ENCODE measurements at places on chromosomes 7 and 10.

- DNase-seq: no peak
Observed at GRCh38 chr10:47400251-47400650, 16.2 kb upstream of the ZNF488 start.

DNA sequence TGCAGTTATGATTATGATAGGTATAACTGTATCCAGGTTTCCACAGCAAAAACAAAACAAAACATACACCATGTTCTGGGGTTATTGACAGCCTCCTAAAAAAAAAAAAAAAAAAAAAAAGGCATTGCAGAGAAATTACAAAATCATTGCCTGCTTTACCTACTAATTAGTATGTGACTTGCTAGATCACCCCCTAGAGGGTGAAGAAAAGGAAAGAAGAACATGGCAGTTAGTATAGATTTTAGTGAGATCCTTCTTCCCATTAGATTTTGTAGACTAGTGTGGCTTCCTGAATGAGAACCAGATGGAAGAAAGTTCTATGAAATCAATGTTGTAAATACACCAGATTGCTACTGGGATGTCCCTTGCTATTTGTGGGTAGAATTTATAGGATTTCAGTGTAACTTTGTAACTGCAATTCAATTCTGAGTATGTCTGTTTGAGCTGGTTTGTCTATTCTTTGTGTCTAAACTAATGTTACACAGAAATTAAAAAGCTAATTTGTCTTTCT, 24.0 kb upstream of the AGBL3 start:
- DNase-seq: no peak

DNA sequence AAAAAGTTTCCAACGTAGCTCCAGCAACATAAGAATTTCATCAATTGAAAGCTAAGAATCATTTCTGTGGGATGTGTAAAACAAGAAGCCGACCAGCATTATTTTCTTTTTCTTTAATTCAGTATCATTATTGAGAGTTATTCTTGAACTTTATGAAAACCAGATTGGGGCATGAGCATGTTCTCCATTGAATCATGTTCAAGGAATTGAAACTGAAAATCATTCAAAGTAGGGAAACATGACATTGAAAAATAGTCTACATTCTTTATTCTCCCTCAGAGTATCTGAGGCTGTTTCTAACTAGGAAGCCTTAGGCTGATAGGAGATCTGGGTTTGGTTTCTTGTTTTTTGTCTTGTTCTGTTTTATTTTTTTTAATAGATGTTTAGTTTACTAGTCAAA, 253.7 kb downstream of the DYNC1I1 start:
- no peak for DNase-seq

DNA sequence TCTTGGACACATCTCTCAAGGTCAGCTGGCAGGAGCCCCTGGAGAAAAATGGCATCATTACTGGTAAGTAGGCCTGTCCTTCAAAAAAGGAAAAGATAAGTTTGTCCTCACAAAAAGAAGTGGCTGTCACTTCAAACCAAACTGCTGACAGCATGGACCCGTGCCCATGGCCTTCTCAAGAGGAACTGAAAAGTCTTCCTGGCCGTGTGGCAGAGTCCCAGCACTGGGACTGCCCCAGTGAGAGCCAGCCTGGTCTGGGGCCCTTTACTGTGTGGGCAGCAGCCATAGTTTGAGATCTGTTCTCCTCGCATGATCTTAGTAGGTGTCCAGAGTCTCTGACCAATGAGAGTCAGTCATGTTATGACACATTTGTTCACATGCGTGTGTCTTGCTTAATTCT, 614.2 kb upstream of the FOXK1 start:
- no peak for DNase-seq

DNA sequence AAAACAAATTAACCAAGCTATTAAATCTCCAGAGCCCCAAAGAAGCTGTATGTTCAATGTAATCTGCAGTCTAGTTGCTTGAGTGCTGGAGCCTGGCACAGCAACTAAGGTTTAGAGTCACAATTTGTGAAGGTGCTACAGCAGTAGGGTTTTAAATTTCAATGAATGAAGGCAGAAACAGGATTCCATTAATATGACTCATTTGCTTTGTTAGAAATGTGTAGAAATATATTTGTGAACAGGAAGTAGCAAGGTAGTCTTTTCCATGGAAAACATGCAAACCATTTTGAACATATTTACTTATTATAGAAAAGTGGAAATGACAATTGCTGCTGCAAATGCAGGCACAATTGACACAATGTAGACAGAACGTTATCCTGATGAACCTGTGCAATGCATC, 149.0 kb upstream of the STEAP4 start:
- DNase-seq: no peak

DNA sequence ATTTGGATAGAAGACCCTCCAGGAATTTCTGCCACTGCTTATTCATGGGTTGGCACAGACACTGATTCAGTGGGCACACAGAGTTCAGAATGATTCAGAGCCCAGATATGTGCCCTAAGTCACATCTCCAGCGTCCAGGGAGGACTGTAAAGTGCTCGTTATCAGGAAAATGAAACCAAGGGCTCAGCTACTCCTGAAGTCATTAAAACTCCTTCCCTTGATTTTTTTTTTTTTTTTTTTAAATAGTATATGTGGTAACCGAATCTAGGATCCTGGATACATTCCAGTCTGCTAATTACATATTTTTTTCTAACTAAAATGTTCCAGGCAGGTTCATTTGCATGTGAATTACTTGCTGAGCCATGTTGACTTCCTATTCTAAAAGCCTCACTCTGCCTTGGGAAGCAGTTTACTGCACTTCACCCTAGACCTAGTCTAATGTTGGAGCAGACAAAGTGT, 34.7 kb downstream of the MET start:
- no peak for DNase-seq

- DNase-seq: no peak
Observed at GRCh38 chr10:97701438-97702069, 12.0 kb upstream of the MARVELD1 start.

GRCh38 chr7:92729172-92729571, 107.2 kb downstream of the CDK6 start:
- DNase-seq: no peak

DNA sequence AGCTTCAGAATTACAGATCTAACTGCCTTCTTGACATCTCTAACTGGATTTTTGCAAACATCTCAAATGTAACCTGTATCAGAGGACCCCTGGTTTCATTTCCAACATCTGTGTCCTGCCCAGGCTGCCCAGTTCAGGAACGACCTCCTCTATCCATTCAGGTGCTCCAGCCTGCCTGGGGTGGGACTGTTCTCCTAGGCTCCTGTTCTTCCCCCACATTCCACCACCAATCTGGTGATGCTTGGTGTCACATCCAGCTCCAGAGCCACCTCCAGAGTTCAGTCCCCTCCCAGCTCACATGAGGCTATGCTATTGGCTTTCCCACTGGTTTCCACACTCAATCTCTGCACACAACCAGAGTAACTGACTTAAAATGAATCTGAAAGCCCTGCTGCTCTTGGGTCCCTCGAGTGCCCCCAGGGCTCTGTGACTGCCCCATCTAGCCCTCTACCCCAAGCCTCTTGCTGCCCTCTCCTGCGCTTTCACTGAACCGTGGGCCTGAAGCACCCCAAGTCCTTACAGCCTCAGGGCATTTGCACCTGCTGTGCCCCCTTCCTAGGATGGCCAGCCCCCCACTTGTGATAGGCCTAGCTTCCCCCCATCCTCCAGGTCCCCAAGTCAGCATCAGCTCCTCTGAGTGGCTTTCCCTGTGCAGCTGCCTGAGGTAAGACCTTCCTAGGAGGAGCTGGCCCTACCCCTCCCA, 46.1 kb downstream of the PPIF start:
- no peak for DNase-seq

DNA sequence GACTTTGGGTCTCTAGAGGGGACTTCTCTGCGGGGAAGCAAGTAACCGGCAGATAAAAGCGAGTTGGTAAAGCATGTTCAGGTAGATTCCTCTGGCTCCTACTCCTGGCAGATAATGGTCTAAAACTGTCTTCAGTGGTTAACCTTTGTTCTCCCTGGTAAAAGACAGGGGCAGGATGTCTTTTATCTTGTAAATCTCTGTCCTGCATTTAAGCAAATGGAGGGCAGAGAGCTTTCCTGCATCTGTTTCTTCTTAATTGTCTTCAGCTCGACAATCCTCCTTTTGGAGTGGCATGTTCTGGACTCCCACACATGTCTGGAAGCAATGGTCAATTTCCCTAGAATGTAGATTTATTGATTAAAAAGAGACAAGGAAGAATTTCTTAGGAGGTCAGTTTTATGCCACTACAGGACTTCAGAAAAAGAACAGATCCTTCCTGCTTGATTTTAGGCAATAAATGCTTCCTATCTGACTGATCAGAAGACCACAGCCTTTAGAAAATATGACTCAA, 16.6 kb downstream of the C7orf33 start:
- no peak for DNase-seq

GRCh38 chr7:121513105-121513504, 117.0 kb upstream of the FAM3C start:
- no peak for DNase-seq

DNA sequence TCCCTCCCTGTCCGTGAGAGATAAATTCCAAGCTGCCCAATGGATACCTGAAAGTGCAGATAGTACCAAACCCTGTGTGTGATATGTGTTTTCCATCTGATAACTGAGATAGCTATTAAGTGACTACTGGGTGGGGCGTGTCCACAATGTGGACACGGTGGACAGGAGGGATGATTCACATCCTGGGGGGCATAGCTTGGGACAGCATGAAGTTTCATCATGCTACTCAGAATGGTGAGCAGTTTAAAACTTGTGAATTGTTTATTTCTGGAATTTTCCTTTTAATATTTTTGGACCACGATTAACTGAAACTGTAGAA, 158.6 kb downstream of the CREB5 start:
- no peak for DNase-seq

GRCh38 chr7:106721816-106722785, 61.1 kb upstream of the CCDC71L start:
- DNase-seq: no peak

GRCh38 chr10:114042895-114043531, 653 bp upstream of the ADRB1 start:
- DNase-seq: no peak

- DNase-seq: no peak
Observed at GRCh38 chr7:155430606-155431005, 27.3 kb upstream of the EN2 start.

GRCh38 chr7:102450242-102450641, 14.4 kb downstream of the ALKBH4 start:
- peak; percentile 37 for DNase-seq

DNA sequence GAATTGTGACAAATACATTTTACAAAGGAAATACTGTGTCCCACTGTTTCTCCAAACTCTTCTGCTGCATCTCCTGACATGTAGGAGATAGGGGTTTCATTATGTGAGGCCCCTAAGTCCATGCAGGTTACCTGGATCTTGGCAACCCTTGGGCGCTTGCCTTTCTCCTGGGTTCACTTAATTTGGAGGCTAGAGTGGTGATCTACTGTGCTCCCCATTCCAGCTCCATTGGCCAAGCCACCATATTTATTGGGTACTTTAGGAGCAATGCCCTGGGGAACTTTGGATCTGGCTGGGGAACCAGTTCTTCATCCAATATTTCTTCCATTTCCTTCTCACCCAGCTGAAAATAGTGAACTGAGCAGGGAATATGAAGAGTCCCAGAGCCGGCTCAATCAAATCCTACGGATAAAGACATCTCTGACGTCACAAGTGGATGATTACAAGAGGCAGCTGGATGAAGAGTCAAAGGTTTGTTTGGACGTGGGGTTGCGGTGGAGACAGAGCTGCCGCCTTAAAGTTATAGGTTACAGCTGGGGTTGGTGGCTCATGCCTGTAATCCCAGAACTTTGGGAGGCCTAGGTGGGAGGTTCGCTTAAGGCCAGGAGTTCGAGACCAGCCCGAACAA, 18.5 kb downstream of the MYH16 start:
- no peak for DNase-seq

- DNase-seq: no peak
Observed at GRCh38 chr10:119250641-119251314, 43.4 kb downstream of the GRK5 start.

- DNase-seq: no peak
Observed at GRCh38 chr7:102890292-102890970, 22.4 kb upstream of the LRRC17 start.

- no peak for DNase-seq
Observed at GRCh38 chr7:1702652-1703051, 32.6 kb downstream of the ELFN1 start.

DNA sequence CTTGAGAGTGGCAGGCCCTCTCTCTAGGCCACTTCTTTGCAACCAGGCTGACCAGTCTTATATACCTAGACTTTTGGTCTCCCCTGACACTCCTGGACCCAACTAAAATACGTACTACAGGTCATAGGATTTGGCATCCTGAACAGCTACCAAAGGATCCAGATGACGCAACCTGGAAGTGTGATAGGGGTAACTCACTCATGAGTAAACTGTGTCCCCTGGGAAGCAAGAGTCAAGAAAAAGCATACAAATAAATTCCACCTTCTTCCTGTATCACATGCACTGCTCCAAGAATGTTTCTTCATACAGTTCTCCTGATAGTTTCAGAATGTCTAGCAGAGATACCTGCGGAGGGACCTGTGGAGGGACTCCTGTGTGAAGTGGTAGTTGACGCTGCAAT, 172.3 kb downstream of the MDFIC start:
- no peak for DNase-seq

- DNase-seq: no peak
Observed at GRCh38 chr10:110686047-110686446, 41.9 kb downstream of the RBM20 start.

DNA sequence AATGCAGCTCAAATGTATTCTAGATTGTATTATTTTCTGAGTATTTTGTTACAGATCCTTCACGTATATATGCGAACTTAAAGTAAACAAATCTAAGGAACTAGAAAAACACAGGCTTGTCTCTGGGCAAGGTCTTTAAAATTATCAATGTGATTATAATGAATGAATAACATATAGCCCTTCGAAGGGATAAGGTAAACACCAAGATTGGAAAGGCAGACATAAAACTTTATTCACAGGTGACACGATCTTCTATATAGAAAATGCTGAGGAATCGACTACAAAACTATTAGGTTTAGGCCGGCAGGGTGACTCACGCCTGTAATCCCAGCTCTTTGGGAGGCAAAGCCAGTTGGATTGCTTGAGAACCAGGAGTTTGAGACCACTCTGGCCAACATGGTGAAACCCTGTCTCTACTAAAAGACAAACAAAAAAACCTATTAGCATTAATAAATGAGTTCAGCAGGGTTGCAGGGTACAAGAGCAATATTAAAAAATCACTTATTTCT, 80.4 kb downstream of the CNNM2 start:
- DNase-seq: no peak

GRCh38 chr7:39733881-39734632, 110.7 kb downstream of the RALA start:
- no peak for DNase-seq

- DNase-seq: no peak
Observed at GRCh38 chr7:138030679-138031351, 28.9 kb upstream of the CREB3L2 start.

DNA sequence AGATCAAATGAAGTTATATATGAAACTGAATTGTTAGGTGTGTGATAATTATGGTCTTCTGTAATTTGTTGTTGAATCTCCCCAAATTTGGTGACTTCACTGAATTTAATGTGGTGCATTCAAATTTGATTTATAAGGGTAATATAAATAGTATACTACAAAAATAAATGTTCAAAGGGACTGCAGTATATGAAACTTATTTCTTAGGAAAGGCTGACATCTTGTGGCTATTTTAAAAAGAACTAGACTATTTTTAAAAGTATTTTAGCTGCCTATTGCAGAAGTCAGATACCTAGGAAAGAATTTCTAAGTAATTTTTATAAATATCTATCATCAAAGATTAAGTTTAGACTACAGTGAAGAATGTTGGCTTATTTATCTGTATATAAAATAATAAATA, 36.6 kb downstream of the ATRNL1 start:
- no peak for DNase-seq

GRCh38 chr7:29609162-29610037, 45.8 kb downstream of the PRR15 start:
- no peak for DNase-seq

- DNase-seq: no peak
Observed at GRCh38 chr7:132573251-132573955, 2.9 kb downstream of the PLXNA4 start.
